CD8-positive, alpha-beta memory T cell (primary cell): ENCODE measurements at places on chromosomes 6 and 20.

GRCh38 chr6:120211955-120212792 lies 862.6 kb upstream of the MAN1A1 start:
- no peak for DNase-seq

DNA sequence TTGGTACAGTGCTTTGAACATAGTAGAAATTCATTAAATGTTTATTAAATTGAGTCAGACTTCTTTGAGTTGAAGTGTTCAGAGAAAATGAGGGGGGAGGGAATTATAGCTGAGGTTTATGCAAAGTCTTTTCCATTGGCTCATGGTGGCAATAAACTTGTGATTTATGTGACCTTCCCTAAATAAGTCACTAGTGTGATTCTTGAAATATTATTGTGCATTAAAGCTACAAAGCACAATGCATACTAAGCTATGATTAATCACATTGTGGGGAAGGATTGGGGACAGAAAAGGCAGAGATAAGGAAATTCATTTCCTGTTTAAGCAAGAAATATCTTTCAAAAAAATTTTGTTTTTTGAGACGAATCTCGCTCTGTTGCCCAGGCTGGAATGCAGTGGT lies 877.5 kb downstream of the TFAP2A start:
- no peak for DNase-seq

DNA sequence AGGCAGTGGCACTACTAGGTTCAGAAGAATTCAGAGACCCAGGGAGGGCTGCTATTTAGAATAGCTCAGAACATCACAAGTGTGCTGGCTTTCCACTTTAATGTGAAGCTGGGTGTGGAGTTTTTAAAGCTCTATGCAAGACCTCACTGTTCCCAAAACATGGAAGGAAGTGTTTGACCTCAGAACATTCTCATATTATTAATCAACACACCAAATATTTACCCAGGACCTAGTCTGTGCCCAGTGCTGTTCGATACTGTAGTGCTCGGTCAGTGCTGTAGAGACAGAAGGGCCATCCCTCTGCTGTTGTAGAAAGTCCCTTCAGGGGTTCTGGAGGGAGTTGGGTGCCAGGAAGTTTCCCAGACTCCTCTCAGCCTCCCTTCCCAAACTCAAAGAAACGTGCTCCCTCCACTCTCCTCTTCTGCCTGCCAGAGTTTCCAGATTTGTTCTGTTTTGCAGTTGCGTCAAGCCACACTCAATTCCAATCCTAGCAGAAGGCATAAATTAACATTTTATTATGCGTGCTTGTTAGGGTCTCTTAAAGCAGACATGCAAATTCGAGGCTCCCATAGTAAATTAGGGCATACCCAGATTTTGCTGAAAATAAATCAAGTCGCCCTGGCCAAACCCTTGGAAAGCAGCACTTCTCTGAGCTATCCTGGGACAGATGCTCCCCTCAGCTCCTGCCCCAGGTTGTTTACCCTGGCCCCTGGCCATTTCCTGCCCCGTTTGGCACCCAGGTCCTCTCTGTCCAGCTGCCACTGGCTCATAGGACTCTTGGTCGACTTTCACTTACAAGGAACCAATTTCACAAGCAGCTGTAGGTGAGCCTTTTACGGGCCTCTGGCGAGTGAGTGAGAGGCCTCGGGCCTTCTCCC lies 248.6 kb downstream of the HIVEP2 start:
- DNase-seq, result no peak

GRCh38 chr20:52895701-52896100 lies 76.5 kb upstream of the TSHZ2 start:
- DNase-seq, result no peak

DNA sequence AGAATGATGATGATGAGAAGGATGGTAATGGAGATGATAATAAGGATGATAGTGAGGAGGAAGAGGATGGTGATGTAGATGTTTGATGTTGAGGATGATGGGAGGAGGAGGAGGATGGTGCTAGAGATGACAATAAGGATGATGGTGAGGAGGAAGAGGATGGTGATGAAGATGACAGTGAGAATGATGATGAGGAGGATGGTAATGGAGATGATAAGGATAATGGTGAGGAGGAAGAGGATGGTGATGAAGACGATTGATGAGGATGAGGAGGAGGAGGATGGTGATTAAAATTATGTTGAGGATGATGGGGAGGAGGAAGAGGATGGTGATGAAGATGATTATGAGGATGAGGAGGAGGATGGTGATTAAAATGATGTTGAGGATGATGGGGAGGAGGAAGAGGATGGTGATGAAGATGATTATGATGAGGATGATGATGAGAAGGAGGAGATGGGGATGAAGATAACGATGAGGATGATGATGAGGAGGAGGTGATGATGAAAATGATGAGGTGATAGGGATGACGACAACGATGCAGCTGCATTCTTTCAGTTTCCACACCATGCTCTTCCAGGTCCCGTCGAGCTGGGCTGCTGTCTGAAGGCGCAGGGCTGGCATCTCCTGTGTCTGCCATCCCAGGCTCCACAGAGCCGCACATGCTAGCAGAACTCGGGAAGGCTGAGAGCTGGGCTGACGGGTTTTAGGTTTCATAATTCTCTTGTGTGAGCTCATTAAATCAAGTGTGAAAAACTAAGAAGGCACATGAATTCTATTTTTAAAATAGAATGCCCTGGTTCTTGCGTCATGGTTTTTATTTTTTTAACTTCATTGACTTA lies 274.9 kb downstream of the SMOC2 start:
- no peak for DNase-seq

DNA sequence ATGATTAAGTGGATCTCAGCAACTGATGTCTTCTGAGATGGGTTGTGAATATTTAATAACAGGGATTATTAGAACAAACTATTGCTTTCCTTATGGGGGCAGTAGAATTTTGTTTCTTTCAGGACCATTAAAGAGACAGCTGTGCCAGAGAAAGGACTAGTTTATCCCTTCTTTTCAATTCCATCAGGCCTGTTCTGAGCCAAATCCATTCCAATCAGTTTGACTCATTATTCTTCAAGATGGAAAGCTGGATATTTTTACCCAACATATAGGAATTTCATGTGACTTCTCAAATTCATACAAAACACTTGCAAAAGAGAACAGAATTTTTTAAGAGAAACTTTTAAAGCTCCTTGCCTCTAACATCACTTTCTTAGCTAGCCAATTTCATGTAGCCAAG lies 722.0 kb upstream of the FLRT3 start:
- DNase-seq, result no peak
